ENCODE measurements at places on chromosomes 16 and 17. TPM values are rescaled to one million over a fixed set of nuclear protein-coding genes. Genes with fewer than 3 reads are reported as not detected.

The IKZF3 gene
- total RNA-seq = 2.1 TPM

The COPZ2 gene
- 34.4 TPM for total RNA-seq

The ROGDI gene
- total RNA-seq = 19.1 TPM

The ZNF750 gene
- total RNA-seq = under 0.01 TPM

The SRCIN1 gene
- not detected for total RNA-seq

The SLC9A5 gene
- total RNA-seq = 1.3 TPM

The LPCAT2 gene
- total RNA-seq = 28.8 TPM

The RHBDF2 gene
- total RNA-seq = 12.6 TPM

The OR1F1 gene
- not detected for total RNA-seq

The OR2C1 gene
- not detected for total RNA-seq

The CCL8 gene
- not detected for total RNA-seq

The NOTUM gene
- total RNA-seq = not detected

The CCL4 gene
- total RNA-seq = 1.0 TPM

GRCh38 chr16:2498531-2499253 is 15.1 kb upstream of the ATP6V0C start:
- DNase-seq = no peak

DNA sequence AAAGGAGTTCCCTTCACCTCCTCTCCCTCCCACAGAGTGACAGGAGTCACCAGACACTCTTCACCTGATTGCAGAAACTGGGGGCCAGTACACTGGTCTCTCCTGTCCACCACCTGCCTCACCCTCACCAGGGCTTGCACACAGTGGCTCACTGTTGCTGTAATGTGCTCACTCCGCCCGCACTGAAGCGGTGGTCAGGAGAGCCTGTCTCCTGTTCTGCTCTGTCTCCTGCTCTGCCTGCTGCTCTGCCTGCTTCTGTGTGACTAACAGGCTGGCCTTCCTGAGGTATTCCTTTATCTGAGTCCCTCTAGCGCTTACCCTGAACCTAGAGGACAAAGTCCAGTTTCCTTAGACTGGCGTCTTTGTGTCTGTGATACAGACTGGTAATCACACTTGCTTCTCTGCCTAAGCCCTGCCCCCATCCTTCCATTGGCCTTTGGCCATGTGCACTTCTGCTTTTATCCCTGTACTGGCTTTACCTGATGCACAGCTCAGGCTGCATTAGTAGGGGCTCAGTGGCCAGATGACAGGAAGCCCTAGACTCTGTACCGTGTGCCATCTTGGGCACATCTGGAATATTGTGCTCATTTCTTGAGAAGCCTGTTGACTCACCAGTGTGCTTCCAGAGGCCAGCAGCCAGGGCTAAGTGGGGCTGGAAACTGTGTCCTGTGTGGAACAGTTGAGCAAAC is 13.3 kb downstream of the PROCA1 start:
- no peak for DNase-seq

DNA sequence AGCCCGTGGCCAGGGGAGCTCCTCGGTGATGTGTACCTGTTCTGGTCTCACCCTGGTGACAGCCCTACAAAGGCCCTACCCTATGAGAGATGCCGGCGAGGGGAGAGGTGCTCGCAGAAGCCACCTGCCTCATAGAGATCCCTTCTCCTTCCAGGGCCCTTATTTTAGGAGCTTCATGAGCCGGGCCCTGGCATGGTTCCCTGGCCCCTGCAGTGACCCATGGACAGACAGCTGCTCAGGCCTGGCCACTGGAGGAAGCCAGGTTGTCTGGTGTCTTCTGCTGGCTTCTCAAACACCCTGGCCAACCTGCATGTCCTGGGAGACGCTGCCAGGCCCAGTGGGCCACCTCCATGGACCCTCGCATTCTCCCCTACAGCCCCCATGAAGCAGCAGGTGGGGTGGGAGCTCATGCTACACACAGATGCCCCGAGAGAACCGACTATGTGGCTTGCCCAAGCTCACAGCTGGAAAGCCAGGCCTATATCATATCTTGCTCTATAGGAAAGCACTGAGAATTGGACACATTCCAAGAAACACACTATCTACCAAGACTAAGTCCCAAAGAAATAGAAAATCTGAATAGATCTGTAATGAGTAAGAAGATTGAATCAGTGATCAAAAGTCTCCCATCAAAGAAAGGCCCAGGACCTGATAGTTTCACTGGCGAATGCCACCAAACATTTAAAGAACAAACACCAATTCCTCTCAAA is 7.2 kb upstream of the AATK start:
- no peak for DNase-seq

GRCh38 chr17:68349157-68349556 is 57.9 kb downstream of the ARSG start:
- no peak for DNase-seq

- no peak for DNase-seq
These were observed 24.2 kb downstream of the DNAH9 start for GRCh38 chr17:11622492-11622891.

DNA sequence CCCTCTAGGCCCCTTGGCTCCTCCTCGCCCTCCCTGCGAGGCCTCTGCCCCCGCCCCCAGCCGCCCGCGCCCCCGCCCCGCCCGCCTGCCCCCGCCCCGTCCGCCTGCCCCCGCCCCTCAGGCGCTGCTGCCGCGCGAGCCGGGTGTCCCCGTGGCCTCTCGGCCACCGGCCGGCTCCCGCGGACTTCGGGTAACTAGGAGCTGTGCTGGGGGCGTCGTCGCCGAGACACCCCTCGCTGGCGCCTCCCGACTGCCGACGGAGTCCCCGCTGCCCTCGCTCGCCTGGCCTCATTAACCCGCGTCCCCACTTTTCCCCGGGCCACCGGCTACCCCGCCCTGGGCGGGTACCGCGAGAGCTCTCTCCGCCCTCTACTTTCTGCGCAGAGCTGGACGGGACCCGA is at the start of gene TLCD1:
TSS of gene TLCD1 (minus strand) at position 8 of the 401 bp plus-strand sequence. CDS start 136 bp downstream, outside the sequence.
- DNase-seq = peak; percentile 68

GRCh38 chr17:4020096-4020495 is 55.9 kb upstream of the ATP2A3 start:
- no peak for DNase-seq

DNA sequence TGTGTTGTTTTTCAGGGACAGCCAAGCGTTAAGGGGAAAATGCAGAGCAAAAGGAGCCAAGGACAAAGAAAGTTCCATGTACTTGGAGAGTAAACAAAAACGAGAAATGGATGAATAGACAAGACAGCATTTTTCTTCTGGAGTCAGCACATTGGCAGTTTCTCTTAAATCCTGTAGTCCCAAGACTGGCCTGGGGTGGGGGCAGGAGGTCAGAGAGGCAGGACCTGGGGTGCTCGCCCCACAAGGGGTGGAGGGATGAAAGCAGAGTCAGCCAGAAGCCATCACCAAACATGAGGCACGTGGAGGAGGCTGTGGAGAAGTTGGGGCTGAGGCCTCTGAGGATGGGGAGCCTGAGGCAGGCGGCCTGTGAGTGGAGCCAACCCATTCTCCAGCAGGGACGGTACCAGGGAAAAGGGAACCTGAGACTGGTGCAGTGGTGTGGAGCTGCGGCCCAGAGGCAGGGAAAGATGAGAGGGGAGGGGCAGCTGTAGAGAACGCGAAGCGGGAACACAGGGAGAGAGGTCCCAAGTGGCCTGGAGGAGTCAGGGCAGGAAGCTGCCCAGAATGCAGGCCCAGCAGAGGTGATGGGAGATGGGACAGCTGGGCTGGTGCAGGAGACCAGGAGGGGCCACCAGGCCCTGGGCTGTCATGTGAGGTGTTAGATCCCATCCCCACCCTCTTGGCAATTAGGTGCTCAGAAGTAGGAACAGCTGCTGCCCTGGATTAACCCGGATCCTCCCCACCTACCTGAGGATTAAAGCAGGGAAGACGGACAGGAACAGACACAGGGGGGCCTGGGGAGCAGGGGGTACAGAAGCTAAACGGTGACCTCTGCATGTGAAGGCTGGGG is 3.3 kb downstream of the TLCD3B start:
- no peak for DNase-seq

GRCh38 chr17:34393401-34393800 is 30.4 kb upstream of the CCL1 start:
- no peak for DNase-seq

- DNase-seq = no peak
These were observed 19.7 kb downstream of the APPBP2 start for GRCh38 chr17:60506312-60506711.

GRCh38 chr17:64202683-64203344 is 60.2 kb downstream of the TEX2 start:
- no peak for DNase-seq

DNA sequence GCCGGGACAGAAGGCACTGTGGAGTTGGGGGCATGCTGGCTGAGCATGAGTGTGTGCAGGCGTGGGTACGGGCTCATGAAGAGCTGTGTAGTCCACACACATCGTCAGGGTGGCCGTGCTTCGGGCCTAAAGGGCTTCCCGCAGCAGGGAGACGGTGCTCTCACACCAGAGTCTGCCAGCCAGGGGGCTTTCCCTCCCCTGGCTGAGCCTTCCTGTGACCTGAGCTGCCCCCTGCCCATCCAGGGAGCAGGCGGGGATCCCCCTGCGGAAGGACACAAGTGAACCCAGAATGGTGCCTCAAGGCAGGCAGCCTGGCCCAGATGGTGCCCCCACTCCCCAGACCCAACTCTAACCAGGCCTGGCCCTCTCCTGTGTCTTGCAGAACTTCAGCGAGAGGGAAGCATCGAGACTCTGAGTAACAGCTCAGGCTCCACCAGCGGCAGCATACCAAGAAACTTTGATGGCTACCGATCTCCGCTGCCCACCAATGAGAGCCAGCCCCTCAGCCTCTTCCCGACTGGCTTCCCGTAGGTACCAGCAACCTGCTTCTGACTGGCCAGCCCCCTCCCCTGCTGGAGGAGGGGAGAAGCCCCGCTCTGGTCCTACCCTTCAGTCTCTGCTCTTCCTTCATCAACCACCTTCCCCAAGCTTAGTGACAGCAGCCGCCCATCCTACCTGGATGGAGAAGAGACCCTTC is 7.9 kb upstream of the TBX2 start:
- no peak for DNase-seq

- no peak for DNase-seq
These were observed 331.2 kb downstream of the MAF start for GRCh38 chr16:79269211-79269863.

- no peak for DNase-seq
These were observed 273.0 kb downstream of the CEP112 start for GRCh38 chr17:65918916-65919315.

GRCh38 chr17:36214918-36215317 is 4.1 kb downstream of the CCL4L2 start:
- DNase-seq = no peak

DNA sequence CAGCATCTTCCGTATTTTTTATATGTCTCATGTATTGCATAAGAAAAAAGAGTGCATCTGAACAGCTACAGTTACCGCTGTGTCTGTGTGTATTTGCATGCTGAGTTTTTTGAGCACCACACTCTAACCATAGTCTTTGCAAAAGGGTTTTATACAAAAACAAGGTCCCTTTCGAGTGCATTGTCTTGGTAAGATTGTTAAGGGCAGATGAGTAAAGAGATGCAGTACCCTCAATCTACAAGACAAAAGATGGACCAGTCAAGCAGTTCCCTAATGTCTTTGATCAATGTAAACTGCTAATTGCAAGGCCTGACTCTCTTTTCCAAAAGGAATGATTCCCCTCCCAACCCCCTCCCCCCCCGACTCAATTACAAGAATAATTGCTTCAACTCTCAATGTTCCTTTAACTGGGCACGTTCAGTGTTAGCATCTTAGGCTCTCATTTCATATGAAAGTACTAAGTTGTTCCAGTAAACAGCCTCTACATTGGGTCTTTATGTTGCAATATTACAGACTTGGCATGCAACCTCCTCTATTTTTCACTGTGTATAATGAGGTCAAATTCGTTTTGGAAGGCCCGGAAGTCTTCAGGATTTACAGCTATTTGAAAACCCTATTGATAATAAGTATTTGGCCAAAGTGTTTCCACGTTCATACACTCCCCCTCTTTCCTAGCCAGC is 471.4 kb upstream of the RBFOX1 start:
- DNase-seq = no peak

DNA sequence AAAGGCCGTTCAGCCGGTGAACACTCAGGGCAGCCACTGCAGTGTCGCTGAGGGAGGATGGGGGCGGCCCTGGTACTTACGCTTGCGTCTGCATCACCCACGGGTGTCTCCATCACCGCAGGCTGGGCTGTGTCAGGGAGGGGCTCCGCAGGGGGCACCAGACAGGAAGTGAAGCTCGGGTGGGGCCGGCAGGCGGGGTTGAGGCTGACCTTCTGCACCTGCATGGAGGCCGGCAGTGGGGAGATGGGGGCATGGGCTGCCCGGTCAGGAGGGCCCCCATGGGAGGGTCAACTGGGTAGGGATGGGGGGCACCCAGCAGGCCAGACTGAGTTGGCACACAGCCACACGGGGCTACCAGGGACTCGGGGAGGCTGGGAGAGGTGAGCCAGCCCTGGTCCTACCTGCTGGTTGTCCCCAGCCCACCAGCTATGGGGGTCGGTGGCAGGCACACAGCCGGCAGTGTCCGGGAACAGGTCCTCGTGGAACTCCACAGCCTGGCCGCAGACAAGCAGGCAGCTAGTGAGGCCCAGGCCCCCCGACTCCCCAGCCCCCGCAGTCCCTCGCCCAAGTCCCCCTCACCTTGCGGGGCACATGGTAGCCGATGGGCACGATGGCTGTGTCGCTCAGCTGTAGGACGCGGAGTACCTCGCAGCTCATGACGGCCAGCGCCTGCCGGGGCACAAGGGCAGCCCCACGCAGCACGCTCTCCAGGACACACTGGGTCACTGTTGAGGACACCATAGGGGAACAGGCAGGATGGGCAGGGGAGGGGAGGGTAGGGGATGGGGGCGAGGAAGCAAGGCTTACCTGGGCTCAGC is 7.2 kb upstream of the VASN start:
- DNase-seq = no peak

GRCh38 chr17:21688293-21688949 is 3.9 kb upstream of the KCNJ18 start:
- no peak for DNase-seq

- DNase-seq = no peak
These were observed 32.9 kb downstream of the STH start for GRCh38 chr17:46031920-46032319.

DNA sequence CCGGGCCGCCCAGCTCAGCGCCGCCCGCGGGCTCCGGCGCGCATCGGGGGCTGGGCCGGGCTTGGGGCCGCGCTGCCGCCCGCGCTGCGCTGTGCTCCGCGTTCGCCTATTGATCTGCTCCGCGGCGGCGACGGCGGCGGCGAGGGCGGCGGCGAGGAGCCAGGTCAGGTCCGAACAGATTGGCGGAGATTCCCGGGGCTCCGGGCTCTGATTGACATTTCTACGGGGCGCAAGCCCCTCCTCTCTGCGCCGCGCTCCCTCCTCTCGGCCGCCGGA is 559 bp downstream of the IRX3 start:
- no peak for DNase-seq

All from uterus (tissue), 4 donors.